Stimulated activated CD8-positive, alpha-beta memory T cell treated with anti-CD3 and anti-CD28 coated beads, Interleukin-15, amount 100 ng/mL, for 24 hours (primary cell): ENCODE measurements at places on chromosomes 2 and 18.

GRCh38 chr2:169755083-169755870 lies 21.6 kb downstream of the KLHL23 start:
- no peak for DNase-seq

- DNase-seq = no peak
Observed at GRCh38 chr18:3655254-3656050, 205.5 kb downstream of the TGIF1 start.

GRCh38 chr2:233693963-233694362 lies 1.3 kb downstream of the UGT1A6 start:
- DNase-seq = no peak

DNA sequence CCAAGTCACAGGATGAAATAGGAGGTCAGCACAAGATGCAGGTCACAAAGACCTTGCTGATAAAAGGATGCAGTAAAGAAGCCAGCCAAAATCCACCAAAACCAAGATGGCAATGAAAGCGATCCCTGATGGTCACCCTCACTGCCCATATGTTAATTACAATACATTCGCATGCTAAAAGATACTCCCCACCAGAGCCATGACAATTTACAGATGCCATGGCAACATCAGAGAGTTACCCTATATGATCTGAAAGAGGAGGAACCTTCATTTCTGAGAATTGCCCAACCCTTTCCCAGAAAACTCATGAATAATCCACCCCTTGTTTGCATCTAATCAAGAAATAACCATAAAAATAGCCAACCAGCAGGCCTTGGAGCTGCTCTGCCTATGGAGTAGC lies 709.8 kb downstream of the METTL4 start:
- DNase-seq = no peak

- no peak for DNase-seq
Observed at GRCh38 chr18:25329783-25330182, 22.2 kb downstream of the ZNF521 start.

DNA sequence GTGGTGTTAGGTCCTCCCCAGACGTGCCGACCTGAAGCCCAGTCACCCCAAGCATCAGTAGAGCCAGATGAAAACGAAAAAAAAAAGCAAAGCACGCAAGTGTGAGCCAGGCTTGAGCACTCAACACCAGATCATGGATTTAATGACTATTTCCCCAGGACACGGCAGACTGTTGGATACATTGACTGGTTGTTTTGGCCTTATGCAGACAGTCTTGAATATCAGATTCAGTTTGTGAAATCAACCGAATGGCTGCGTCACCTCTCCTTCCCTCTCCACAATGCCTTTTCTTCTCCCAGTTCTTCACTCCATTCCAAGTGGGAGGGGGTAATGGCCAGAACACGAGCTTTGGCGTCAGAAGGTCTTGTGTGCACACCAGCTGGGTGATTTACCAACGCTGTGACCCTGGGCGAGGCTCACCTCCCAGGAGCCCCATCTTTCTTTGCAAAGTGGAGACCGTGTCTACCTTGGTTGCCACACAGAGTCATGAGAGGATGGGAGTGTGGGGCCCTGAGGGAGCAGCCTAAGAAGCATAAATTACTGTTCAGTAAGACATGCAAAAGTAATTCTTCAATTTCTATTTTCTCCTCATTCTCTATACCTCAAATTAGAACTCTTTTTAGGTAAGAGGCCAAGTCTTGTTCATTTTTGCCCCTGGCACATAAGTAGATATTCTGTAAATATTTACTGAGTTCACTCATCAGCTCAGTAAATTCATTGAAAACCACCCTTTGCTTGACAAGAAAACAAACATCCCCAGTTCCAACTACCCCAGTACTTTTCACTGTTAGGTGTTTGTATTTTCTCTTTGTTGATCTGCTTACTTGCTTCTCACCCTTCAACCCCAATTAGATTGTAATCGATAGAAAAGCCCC lies 181.1 kb upstream of the COPS8 start:
- DNase-seq = no peak

DNA sequence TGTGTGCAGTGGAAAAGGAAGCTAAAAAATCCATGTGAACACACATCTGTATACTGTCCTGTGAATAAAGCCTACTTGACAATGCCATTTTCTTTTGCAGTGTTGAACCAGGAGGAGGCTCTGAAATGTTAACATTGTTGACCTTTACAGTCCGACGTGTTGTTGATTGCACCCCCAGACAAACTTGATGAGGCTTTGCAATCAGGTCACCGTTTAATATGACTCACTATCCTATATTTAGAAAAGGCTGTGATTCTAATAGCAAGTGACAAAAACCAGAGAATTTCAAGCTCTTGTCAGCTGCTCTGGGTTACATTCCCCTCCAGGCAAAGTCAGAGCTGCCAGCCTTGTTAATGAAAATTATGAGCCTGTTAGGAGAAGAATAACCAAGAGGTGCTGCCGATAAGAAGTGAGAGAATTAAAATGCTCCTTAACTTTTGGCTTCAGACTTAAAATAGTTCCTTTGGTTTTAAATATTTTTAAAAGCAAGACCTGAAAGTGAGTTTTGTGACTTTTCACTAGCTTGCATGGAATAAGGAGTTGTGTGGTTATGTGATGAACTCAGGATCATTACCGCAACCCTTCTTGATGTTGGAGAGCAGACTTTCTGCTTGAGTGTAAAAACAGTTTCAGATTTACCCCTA lies 162.1 kb downstream of the QPCT start:
- DNase-seq = no peak

GRCh38 chr18:26383454-26384270 lies 157.4 kb downstream of the TAF4B start:
- DNase-seq = no peak

GRCh38 chr2:233152541-233152940 lies 92.4 kb downstream of the INPP5D start:
- no peak for DNase-seq

GRCh38 chr2:17107151-17107550 lies 411.1 kb downstream of the RAD51AP2 start:
- DNase-seq = no peak

DNA sequence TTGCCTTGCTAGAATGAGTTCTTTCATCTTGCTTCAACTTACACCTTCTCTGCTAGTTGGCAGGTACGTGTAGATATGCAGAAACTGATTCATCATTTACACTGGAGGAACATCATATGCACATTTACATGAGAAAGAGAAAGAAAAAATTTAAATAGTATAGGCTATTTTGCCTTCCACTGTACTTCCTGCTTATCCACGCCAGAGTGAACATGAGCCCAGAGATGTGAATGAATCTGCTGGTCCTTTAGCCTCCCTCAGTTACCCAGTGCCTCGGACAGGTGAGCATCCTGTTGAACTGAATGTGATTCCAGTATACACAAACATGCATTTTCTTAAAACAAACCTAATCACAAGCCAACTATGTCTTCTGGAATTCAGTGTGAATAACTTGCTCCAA lies 83.6 kb downstream of the SESTD1 start:
- no peak for DNase-seq

DNA sequence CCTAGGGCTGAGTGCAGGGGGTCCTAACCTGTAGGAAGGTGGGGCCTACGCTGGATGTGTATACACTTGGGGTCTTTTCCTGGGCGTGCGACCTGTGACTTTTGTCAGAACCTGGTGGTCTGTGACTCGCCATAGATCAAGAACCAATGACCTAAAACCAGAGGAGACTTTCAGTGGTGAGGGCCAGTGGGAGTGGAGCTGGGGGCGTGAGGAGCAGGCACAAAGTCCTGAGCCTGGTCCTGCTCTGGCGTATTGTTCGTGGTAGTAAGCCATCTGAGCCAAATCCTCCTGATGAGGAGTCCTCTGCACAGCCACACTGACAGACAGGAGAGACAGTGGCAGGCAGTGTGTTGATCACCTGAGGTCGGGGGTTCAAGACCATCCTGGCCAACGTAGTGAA lies 8.9 kb downstream of the INPP4A start:
- no peak for DNase-seq

- DNase-seq = no peak
Observed at GRCh38 chr18:33745151-33745795, 167.3 kb downstream of the ASXL3 start.

DNA sequence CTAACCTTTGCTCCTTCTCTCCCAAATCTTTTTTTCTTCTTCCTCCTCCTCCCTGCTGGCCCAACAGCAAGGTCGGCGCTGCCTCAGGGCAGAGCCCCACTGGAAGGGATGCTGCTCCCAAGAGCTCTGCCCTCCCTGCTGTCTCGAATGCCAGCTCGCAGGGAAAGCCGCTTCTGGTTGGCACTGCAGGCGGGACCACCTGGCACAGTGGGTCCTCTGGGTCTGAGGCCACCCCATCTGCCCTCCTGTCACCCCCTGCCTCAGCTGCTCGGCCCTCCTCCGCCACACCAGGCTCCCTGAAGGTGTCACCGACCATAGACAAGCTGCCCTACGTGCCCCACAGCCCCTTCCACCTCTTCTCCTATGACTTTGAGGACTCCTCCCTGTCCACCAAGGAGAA lies 176.3 kb downstream of the TPGS2 start:
- no peak for DNase-seq

GRCh38 chr2:60534052-60534685 lies 19.3 kb downstream of the BCL11A start:
- DNase-seq = no peak

GRCh38 chr2:158730621-158731140 lies 64.4 kb upstream of the DAPL1 start:
- no peak for DNase-seq

- DNase-seq = no peak
Observed at GRCh38 chr2:236704887-236705286, 135.3 kb downstream of the ACKR3 start.

DNA sequence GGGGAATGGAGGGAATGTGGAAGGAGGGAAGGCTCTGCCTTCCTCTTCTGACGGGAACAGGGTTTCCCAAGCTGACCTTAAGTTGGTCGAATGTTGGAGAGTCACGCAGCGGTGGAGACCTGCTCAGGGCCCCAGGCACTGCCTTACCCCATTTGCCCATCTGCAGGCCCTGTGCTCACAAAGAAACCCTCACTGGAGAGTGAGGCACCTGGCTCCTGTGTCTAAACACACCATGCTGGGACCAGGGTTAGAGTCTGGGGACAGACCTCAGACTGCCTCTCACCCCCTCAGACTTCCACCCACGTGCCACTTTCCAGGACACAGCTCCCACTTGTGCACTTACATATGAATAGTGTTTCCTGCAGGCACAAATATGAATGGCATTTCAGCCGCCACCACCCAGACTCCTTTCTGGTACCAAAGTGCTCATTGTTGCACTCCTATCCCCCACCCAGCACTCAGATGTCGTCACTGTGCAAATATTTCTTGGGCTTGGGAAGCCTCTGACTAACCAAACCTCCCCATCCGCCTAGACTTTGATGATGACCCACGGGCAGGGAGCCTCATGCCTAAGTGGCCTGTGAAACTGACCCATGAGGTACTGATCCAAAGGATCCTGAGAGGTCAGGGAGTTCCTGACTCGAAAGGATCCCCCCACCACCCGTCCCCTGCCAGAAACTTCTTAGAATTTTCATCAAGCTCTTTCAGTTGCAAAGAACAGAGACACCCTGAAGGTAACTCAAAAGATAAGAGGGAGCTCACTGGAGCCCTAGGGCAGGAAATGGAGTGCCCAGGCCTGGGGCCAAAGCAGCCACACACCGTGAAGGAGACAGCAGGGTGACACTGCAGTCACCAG lies 78.3 kb downstream of the STPG4 start:
- no peak for DNase-seq

GRCh38 chr2:240240017-240240734 lies 99.7 kb upstream of the OTOS start:
- DNase-seq = no peak

DNA sequence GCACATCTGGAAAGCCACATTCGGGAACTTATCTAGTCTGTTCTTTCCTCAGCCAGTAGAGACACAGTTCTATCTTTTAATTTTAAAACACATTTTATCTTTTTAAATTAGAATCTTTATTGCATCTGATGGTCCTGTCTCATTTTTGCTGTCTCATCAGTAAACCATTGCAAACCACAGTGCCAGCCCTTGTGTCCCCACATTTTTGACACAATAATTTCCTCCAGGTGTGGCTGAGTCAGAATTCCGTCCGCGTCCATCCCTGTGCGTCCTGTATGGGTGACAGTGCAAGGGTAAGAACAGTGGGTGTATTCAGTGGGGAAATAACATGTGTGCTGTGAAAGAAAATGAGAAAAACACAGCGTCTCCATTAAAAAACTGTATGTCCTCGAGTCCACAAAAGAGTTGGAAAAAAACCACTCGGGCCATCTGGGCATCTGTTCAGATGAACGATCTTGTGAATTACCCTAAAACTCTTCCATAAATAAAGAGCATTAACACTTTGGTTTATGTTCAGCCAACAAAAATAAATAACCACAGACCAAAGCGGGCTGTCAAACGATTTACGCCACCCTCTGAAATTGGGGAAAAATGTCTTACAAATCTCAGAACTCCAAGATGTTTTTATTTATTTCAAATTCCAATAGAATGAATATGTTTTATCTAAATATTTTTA lies 137.3 kb downstream of the ZNF516 start:
- no peak for DNase-seq

- DNase-seq = no peak
Observed at GRCh38 chr18:70142001-70142400, 63.5 kb downstream of the RTTN start.

DNA sequence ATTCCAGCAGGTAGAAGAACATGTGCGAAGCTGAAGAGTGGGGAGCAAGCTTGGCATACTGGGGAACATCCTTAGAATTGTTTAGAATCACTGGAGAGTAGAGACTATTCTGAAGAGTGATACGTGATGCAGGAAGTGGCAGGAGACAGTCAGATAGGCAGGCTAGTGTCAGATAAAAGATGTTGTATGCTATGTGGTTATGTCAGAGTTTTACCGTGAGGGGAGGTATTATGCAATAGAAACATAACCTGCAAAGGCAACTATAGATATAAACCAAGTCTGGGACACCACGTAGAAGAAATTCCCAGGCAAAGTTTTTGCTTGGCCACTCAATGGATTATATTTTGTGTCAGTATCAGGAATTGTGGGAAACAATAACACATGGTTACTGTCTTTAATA lies 62.0 kb upstream of the ZSWIM2 start:
- DNase-seq = no peak

DNA sequence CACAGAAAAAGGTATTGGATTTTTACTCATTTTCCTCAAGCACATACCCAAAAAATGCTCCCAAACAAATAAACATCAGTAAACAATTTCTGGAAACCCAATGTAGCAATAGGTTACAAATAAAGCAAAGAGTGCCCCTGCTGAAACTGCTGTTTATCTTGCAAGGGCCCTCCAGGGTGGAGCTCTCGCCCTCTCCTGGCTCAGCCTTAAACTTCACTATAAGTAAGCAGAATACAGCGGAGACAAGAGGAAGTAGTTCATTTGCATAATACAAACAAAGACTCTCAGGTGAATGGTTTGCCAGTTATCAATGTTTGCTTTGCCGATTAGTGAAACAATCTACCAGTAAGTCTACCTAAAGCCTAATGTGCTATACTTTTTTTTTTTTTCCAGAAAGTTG lies 437.6 kb downstream of the DLGAP1 start:
- DNase-seq = no peak

- DNase-seq = no peak
Observed at GRCh38 chr2:236928380-236929037, 157.2 kb upstream of the COPS8 start.

GRCh38 chr2:239165206-239165831 lies 235.5 kb downstream of the HDAC4 start:
- DNase-seq = no peak

- no peak for DNase-seq
Observed at GRCh38 chr2:1049691-1050090, 99.0 kb downstream of the SNTG2 start.

- no peak for DNase-seq
Observed at GRCh38 chr2:127508631-127509034, 17.7 kb downstream of the IWS1 start.

GRCh38 chr2:1652034-1652790 lies 92.1 kb downstream of the PXDN start:
- no peak for DNase-seq
